ENCODE measurements at places on chromosomes 1 and 21.

- no peak for DNase-seq
Observed at GRCh38 chr1:44453798-44454349, 48.8 kb downstream of the RNF220 start.

DNA sequence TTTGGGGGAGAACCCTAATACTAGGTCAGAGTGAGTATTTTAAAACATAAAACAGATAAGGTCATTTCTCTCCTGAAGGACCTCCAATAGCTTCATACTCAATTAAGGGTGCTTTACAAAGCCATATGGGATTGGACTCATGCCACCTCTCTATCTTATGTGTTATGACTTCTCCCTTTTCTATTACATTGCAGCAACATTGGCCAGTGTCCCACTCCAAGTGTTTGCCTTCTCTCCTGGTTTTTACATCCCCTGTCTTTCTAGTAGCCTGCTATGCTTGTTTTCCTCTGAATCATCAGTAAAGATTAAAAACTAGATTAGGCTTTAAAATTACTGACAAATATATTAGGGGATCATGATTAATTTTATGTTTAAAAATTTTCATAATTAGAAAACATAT lies 66.6 kb downstream of the SCMH1 start:
- DNase-seq: no peak

- no peak for DNase-seq
Observed at GRCh38 chr1:204356997-204357396, 2.7 kb downstream of the PLEKHA6 start.

GRCh38 chr1:119009312-119009655 lies 21.1 kb upstream of the TBX15 start:
- no peak for DNase-seq

GRCh38 chr21:29149808-29150425 lies 19.5 kb downstream of the MAP3K7CL start:
- no peak for DNase-seq

DNA sequence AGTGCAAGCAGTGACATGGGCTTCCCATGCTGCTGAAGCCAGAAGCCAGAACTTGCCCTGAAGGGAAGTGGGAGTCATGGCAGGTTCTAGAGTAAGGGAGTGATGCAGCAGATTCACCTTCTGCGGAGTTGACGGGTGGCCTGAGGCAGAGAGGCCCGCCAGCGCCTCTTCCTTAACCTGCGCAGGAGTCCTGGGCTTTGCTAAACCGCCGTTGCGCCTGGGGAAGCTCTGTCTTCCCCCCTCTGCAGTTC lies 67.3 kb downstream of the OBSCN start:
- DNase-seq: no peak

DNA sequence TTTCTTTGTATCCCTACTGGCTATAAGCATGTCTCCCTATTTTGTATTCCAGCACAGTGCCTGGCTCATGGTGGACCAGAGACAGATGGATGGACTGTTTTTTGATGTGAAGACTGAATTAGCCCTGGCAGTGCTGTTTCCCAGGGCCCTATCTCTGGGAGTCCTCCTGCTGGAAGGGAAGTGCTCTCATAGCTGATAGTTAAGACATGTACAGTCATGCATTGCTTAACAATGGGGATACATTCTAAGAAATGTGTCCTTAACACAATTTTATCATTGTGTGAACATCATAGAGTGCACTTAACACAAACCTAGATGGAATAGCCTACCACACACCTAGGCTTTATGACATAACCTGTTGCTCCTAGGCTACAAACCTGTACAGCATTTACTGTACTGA lies 21.1 kb downstream of the TLCD4 start:
- no peak for DNase-seq

GRCh38 chr1:64162151-64162550 lies 41.3 kb upstream of the UBE2U start:
- no peak for DNase-seq

GRCh38 chr1:245179706-245180105 lies 24.9 kb downstream of the KIF26B start:
- DNase-seq: no peak

DNA sequence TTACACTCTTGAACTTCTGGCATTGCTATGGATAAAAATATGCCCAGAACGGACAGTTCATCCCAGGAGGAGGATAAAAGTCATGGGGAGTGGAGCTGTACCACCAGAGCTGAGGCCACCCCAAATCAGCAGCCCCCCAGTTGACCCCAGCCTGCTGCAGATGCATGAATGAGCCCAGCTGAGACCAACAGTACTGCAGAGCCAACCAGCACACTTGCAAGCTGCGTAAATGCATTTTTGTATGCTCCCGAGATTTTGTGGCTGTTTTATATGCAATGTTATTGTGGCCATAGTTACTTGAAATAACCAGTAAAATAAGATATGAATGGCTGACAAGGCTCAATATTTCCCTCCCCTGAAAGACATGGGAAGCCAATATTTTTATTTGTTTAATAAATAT lies 264.6 kb downstream of the DUSP10 start:
- DNase-seq: no peak

GRCh38 chr1:93436496-93436895 lies 11.4 kb upstream of the FNBP1L start:
- no peak for DNase-seq

- no peak for DNase-seq
Observed at GRCh38 chr1:240499012-240499411, 112.9 kb downstream of the GREM2 start.

- DNase-seq: no peak
Observed at GRCh38 chr1:204959374-204959773, 83.6 kb upstream of the CNTN2 start.

DNA sequence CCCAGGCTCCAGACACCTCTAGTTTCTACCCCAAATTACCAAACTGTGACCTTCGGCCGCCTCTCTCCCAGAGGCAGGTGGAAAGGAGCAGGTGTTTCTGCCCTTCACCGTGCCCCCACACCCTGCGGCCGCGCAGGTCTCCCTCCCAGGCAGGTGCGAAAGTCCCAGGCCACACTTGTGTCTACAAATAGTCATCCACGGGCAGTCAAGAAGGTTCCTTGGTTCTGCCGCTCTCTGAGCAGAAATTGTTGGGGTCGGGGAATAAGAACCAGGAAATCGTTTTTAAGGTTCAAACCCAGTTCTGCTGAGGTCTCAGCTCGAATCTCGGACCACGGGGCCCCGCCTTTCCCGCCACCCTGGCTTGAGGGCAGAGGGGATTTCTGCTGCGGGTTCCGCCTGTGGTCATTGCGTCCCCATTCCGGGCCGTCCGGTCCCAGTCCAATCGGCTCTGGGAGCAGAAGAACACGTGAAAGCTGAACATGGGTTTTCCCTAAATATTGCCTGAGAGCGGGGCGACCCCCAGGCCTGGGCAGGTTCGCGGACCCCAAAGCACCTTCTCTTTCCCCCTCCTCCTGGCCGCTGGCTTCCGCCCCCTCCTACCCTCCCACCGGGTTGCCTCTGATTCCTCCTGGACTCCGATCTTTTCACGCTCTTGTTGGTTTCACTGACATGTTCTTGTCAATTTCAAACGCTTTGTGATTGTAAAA lies 1.2 kb upstream of the ATF3 start:
- no peak for DNase-seq

- no peak for DNase-seq
Observed at GRCh38 chr1:160836561-160836960, 26.1 kb downstream of the CD244 start.
